ENCODE measurements at places on chromosomes 16 and 17.
A peak's percentile ranks its signal among the peaks of the same experiment; 100 is the strongest.

DNA sequence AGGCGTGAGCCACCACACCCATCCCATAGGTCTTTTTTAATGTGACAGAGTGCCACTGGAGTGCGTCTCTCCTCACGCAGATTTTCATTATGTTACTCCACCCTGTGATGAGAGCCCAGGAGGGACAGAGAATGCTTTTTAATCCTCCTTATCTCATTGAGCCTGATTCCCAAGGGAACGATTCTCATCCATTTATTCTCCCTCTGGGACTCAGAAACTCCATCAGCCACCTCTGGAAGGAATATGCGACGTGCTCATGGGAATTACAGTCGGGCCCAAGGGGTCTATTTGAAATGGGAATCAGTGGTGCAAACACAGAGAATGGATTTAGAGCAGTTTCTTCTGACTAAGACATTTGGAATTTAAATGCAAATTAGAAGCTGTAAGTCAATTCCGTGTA is 155.9 kb upstream of the HSBP1 start:
- DNase-seq, result no peak

GRCh38 chr16:67893743-67894399 is 817 bp downstream of the PSKH1 start:
- DNase-seq, result peak; percentile 40

GRCh38 chr16:84295203-84295860 is 654 bp downstream of the WFDC1 start:
- no peak for DNase-seq

GRCh38 chr17:20266806-20267458 is 200.4 kb downstream of the LGALS9B start:
- DNase-seq, result peak; percentile 63

- DNase-seq, result no peak
Measured at GRCh38 chr17:59124665-59125064, 18.0 kb upstream of the TRIM37 start.

GRCh38 chr17:74738051-74738996 is 1.3 kb downstream of the RAB37 start:
- DNase-seq, result no peak

DNA sequence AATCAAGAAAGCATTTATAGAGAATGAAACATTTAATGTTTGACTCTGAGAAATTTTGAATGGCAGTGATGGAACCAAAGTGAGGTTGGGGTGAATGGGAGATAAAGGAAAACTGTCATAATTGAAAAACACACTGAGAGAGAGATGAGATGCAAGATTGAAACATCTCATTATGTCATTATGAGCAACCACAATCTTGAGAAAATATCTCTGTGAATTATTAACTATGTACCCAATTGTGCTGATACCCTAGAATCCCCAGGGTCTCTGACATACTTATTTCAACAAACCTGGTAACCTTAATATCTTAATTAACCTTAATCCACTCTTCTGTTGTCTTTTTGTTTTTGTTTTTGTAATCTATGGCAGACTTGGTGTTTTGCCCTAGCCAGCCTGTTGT is 143.5 kb upstream of the HLF start:
- no peak for DNase-seq
